Omental fat pad (tissue), 4 donors: ENCODE measurements at places on chromosomes 4 and X.
A peak's percentile ranks its signal among the peaks of the same experiment; 100 is the strongest.

- no peak for DNase-seq
Observed at GRCh38 chr4:101211146-101211553, 136.2 kb downstream of the PPP3CA start.

DNA sequence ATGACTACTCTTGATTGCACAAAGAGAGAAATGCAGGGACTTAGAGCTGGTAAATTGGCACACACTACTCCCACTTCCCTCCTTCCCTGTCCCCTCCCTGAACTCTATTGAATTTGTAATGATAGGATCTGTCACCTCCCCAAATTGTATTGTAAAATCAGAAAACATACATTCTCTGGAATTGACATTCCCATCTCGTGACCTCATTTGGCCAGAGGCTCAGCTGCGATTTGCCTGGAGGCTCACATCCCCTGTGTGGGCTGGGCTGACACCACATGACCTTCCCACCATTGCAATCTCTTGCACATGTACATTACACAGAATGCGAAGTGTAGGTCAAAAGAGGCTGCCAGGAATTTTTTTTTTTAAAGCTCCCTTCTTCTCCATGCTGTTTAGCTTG lies 172.1 kb downstream of the MID1IP1 start:
- no peak for DNase-seq

- DNase-seq: no peak
Observed at GRCh38 chr4:155077452-155078229, 130.8 kb upstream of the NPY2R start.

DNA sequence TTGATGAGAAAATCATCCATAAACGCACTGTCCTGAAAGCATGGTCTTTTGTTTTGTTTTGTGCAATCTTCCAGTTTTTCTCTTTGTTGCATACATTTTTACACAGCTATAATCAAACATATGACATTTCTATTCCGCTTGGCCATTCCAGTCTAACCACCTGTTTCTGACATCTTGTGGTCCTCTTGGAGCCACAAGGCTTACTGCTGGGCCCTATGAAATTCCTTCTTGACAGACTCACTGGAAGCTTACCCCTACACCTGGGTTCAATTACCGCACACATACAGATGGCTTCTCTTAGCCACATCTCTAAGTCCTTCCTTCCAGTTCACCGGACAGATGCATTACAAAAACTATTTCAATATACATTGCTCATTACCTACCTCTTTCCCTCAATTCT lies 72.4 kb downstream of the PAPSS1 start:
- no peak for DNase-seq

- DNase-seq: no peak
Observed at GRCh38 chrX:63718010-63718694, 66.9 kb downstream of the ARHGEF9 start.

DNA sequence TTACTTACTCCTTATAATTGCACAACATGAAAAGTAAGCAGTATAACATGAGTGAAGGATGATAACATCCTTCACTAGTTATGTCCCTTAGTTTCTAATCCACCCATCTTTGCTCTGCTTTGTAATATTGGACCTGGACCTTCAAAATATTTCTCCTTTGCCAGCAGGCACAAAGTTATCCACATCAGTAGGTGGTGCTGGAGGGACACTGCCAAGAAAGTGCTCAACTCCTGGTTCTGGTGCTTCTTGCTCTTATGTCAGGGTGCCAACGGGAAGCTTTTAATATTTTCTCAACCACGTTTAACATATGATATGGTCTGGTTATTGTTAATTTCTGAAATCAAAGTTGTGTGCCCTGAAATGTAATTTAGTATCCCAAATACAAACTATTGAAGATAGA lies 49.1 kb downstream of the TMEM165 start:
- DNase-seq: no peak

DNA sequence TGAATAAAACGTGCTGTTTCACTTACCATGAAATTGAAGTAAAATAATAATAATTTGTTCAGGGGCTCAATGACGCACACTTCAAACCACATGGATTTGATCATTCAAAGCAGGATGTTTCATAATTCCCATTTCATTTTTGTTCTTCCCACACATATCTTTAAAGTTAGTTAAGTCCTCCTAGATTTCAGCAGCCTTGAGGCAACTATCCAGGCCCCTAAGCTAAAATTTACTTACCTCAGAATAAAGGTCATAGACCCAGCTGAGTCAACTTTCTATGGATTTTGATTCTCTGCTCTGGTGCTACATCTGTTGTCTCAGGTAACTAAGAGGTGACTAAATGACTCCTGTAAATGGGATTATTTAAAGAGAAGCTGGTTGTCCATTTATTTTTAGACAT lies 25.0 kb downstream of the GPR174 start:
- no peak for DNase-seq

DNA sequence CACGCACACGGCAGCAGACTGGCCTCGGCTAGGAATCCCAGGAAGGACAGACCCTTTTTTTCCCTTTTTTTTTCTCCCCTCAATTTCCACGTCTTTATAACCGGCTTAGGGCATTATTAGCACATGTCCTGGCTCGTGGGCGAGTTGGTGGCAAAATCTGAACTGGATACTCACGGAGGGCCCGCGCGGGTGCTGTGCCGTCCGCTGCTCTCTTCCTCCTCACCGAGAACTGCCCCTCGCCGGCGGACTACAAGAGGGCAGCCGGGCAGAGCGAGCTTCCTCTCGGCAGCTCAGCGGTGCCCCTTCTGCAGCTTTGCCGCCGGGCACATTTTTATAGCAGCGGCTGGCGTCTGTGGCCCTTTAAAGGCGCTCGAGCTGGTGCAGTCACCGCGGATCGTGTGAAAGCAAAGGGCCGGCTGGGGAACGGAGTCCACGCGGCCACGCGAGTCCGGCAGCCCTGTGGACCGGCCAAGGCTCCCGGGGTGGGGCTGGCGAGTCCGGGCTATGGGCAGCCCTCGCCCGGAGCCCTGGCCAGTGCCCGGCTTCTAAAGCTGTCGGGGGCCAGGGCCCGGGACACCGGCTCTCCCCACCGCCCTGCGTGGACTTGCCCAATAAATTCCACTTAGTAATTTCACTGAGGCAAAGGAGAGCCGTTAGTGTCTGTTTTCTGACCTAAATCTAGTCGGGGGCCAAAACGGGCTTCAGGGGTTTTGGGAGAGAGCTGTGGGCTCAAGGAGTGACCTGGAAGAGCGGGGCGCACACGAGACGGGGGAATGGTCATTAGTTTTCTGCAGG lies 1.3 kb upstream of the CITED1 start:
- no peak for DNase-seq

GRCh38 chrX:39890807-39891206 lies 207.0 kb downstream of the BCOR start:
- DNase-seq: no peak

GRCh38 chr4:114052227-114052626 lies 72.8 kb upstream of the ARSJ start:
- no peak for DNase-seq

DNA sequence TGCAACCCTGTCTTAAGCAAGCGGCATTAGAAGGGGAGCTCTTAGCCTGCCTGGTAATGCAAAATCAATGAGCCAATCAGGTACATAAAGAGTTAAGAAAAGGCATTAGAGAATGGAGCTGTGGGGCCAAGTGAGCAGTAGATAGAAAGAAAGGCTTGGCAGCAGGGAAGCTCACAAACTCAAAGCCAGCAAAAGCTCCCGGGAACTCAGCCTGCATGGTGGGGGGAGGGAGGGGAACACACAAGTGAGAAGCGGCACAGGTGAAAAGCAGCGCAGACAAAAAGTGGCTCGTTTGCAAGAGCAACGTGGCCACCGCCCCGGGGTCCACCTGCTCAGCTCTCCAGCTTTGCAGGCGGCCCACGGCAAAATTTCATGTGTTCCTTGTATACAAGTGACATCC lies 818.5 kb downstream of the FAM133A start:
- no peak for DNase-seq

DNA sequence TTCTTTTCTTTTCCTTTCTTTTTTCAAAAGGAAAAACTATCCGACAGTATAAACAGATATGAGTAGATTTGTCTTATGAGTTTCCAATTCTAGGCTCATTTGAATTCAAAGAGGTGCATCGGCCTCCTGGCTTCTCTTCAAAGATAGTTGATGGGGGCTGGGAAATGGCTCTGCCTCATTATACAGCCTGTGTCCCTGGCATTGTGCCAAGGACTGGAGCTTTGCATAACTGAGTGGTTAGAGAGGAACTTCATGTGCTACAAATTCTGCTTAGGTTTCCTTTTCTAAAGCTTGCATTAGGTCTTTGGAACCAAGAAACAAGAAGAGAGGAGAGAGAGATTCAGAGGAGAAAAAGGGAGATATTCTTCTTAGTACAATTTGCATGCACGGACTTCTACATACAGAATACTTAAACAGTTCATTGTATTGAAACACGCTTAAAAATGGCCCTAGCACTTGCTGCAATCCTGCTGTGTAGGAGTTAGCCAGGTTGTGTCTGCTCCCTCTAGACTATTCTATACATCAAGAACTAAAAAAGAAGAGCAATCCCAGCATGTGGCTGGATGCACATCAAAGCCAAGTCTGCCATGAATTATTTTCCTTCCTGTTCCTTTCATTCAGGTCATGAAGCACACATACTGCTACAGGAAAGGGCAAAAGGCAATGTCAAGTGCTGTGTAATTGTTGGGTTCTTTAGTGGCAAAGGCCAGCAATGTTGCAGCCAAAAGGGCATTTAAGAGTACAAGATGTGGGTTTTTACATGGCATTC lies 70.9 kb downstream of the INTS12 start:
- peak; percentile 72 for DNase-seq

DNA sequence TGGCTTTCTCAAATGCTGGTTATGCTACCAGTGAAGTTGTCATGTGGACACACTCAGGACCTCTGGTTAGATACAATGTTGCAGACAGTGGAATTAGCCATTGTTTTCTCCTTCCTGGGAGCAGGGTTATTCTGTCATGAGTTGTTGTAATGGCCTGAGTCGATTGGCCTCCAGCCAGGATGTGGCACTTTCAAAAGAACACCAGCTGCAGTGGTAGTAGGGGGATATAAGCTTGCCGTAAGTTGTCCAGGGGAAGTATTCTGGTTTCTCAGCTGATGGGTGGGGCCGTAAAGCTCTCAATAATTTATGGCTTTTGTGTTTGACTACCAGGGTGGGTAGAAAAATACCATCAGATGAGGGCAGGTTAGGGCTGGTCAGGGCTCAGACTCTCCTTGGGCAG lies 697.5 kb upstream of the GNPDA2 start:
- no peak for DNase-seq

GRCh38 chrX:38293741-38294140 lies 33.6 kb downstream of the RPGR start:
- no peak for DNase-seq

DNA sequence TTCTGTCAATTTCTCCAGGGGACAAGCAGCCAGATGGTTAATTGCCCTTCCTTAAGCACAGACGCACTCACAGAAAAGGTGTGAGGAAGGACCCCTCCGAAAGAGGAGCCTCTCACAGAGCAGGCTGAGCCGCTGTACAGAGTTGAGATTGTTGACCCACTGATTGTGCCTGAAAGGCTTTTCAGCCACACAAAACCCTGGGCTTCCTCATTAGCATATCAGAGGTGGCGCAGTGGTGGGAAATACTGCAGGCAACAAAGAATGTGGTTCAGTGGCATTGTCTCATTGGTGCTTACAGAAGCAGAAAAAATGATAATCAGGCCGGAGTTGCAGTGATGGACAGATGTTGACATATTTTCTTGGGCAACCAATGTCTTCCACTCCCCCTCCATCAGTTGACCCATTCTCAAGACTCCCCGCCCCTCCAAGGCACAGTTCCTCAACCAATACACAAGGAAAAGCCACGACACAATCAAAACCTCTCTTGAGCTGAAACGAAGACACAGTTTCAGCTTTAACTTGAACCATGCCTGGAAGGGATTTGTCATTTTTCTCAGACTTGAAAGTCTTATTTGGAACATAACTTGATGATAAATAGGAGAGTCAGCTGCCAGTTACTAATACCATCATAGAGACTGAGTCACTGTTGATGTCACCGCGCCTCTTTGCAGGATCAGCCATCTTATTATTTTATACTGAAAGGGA lies 53.1 kb downstream of the ATXN3L start:
- DNase-seq: no peak

DNA sequence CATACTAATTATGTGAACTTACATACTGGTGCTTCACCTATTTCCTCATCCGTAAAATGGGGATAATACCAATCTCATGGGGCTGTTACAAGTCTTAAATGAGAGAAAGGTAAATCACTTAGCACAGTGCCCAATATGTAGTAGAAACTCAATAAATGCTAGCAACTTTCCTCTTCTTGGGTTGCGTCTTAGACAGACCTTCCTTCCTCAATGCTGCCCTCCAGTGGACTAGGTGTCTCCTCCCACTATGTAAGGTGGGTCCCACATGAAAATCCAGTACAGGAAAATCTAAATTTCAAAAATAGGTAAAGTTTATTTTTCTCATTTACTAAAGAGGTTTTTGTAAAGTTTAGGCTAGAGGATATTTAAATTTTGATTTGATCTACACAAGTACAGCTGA lies 20.6 kb downstream of the ZDHHC9 start:
- no peak for DNase-seq

GRCh38 chrX:119477812-119478232 lies 9.6 kb downstream of the SLC25A5 start:
- peak; percentile 24 for DNase-seq

DNA sequence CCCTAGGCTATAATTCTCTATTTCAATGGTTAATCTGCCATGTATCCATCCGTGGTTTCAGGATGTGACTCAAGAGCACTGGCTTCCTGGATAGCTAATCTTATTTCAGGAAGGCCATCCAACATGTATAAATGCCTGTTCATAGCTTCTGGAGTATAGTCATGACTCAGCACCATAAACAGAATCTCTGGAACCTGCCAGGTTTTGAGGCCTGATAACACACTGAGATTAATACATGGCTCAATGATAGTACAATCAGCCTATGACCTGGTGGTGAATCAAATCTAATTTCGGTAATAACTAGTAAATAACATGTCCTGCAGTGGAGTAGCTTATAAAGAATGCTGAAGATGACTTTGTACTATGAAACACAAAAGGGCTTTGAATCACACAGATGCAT lies 5.7 kb upstream of the IL13RA2 start:
- DNase-seq: no peak

GRCh38 chr4:122100508-122100907 lies 51.6 kb upstream of the BLTP1 start:
- DNase-seq: no peak
